Right cardiac atrium (tissue), 5 donors: ENCODE measurements at places on chromosomes 12 and 14. TPM values are rescaled to one million over a fixed set of nuclear protein-coding genes. Genes with fewer than 3 reads are reported as not detected.

- DNase-seq = no peak
These were observed 2.4 kb downstream of the ATF7 start for GRCh38 chr12:53623548-53624385.

DNA sequence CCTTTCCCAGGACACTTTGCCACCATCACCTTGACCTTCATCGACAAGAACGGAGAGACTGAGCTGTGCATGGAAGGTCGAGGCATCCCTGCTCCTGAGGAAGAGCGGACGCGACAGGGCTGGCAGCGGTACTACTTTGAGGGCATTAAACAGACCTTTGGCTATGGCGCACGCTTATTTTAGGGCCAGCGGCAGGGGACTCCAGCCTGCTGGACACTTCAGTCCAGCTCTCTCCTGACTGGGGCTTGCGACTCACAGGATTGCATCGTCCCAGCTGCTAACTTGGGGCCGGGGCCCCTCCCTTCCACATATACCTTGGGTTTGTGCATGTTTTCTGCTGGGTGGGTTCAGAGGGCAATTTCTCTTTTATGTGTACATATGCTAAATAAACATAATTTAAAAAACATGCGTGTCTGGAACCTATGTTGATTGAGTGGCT is 11.2 kb downstream of the AHSA1 start:
- no peak for DNase-seq

DNA sequence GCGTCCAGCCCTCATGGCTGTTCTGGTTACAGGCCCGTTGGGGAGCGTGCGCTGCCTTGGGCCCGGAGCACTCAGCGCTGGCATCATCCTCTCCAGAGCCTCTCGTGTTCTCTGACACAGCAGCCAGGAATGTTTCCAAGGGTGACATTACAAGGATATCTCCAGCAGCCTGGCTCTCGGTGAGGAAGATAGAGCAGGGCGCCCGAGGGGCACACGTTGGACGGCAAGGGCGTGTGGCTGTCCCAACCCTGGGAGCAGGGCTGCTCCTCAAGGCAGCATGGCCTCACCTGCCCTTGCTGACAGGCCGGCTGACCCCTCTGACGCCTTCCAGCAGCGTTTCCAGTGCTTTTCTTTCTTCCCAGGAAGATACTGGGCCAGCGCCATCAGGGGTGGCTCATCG is 14.4 kb downstream of the LRCOL1 start:
- DNase-seq = no peak

GRCh38 chr14:90661866-90662265 is 154.4 kb downstream of the TTC7B start:
- DNase-seq = no peak

DNA sequence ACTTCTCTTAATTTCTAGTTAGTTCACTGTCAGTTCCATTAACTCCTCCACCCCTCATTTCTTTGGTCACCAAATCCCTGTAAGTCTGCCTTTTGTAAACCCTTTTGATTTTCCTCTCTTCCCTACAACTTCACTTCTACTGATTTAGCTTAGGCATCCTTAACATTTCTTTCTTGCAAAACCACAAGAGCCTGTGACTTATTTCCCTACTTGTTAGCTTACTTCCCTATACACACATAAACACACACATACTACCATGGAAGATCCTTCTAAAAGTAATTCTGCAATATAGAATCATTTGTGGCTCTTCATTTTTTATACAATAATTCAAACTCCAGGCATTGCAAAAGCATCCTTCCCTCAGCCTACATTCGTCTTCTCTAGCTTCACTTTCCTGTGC is 494.3 kb upstream of the USP15 start:
- no peak for DNase-seq

GRCh38 chr12:51818566-51819300 is 29.8 kb downstream of the FIGNL2 start:
- no peak for DNase-seq

DNA sequence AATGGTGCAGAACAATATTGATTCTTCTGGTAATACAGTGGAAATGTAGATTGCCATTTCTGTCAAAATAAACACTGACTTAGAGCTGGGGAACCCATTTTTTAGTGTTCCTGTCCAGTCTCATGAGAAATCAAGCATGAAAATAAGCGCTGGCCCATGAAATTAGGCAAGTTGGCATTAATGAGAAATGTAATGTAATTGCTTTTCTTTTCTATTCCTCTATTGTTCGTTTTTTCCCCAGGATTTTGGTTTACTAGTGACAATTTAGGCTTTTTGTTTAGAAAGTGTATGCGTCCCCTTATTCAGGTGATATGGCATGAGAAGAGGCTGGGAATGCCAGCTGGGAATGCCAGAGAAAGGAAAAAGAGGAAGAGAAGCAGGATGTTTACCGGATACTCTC is 64.4 kb upstream of the KICS2 start:
- DNase-seq = no peak

GRCh38 chr12:11814374-11814773 is 164.9 kb downstream of the ETV6 start:
- DNase-seq = no peak

- no peak for DNase-seq
These were observed 31.8 kb downstream of the PPM1H start for GRCh38 chr12:62903151-62903550.

DNA sequence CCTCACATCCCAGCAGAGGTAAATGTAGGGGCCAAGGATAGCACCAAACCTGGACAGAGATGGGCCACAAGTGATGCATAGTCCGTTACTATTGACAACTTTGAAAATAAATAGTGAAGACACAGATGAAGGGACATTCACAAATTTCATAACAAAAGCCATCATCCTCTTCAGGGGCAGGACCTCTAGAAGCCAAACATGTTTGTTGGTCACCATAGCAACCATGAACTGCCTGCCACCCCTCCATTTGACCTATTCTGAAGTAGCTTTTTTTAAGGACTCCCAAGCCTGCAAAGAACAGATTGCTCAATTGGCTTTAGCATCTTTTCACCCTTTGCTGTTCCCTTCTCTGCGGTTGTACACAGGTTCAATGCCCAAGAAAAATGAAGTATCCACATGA is 35.7 kb upstream of the MDM1 start:
- DNase-seq = no peak

GRCh38 chr14:68257969-68258368 is 438.4 kb downstream of the RAD51B start:
- DNase-seq = no peak

KRT78 gene
- total RNA-seq = not detected

PIP4K2C gene
- 17.1 TPM for total RNA-seq

LRFN5 gene
- total RNA-seq = 1.0 TPM

KERA gene
- total RNA-seq = not detected

INTS13 gene
- 14.8 TPM for total RNA-seq

AMIGO2 gene
- 5.4 TPM for total RNA-seq
